ENCODE measurements at places on chromosomes 2 and 18.
A peak's percentile ranks its signal among the peaks of the same experiment; 100 is the strongest.

- DNase-seq: no peak
Measured at GRCh38 chr18:57906852-57907251, 103.7 kb upstream of the ATP8B1 start.

DNA sequence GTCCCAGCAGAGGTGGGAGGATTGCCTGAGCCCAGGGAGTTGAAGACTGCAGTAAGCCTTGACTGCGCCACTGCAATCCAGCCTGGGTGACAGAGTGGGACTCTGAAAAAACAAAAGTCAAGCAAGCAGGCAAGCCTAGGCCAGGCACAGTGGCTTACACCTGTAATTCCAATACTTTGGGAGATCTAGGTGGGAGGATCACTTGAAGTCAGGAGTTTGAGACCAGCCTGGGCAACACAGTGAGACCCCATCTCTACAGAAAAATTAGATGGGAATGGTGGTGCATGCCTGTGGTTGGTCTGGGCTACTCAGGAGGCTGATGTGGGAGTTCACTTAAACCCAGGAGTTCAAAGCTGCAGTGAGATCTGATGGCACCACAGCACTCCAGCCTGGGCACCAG is 28.6 kb downstream of the STARD7 start:
- no peak for DNase-seq

- no peak for DNase-seq
Measured at GRCh38 chr2:37604716-37605115, 66.7 kb downstream of the CDC42EP3 start.

- DNase-seq: no peak
Measured at GRCh38 chr2:128311755-128312341, 6.8 kb downstream of the HS6ST1 start.

- peak; percentile 45 for DNase-seq
Measured at GRCh38 chr2:219176818-219177551, at the start of gene CNPPD1. Gene CNPPD1, minus strand, starts transcription at chr2:219176925. Its CDS starts 97 bp downstream, at chr2:219176828.

DNA sequence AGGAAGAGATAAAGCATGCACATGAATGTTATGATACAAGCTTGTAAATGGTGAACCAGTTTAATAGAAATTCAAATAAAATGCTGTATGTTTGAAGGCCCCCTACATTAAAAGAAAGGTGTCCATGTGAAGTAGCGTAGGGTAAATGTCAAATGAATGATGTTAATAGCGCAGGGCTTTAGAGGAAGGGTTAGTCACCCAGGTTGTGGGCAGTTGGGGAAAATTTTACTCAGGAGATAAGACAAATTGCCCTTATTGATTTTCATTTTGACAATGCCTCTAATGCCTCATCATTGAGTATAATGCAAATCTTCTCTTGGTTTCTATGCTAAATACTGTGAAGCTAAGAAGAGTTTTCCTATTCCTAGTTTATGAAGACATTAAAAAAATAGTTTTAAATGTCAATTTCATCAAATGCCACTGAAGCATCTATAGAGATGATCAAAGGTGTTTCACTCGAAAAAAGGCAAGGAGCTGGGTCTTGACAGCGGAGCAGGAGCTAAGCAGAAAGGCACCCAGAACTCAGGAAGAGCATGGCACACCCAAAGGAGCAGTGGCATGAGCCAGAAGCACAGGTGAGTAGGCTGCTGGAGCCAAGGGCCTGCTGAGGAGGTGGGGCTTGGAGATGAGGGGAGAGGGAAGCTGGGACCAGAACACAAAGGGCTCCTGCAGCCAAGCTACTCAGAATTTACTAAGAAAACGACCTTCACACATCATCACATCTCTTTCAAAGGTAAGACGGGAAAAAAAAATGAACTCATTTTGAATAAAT is 129.3 kb upstream of the ACKR3 start:
- DNase-seq: no peak

GRCh38 chr18:75208155-75208835 is 644 bp downstream of the PTGR3 start:
- DNase-seq: no peak

- peak; percentile 14 for DNase-seq
Measured at GRCh38 chr2:94986392-94986963, 39.0 kb upstream of the MAL start.

GRCh38 chr2:16034151-16034974 is 94.0 kb downstream of the MYCN start:
- DNase-seq: no peak
